GM04503 (cell line): ENCODE measurements at places on chromosomes 11 and 22.

DNA sequence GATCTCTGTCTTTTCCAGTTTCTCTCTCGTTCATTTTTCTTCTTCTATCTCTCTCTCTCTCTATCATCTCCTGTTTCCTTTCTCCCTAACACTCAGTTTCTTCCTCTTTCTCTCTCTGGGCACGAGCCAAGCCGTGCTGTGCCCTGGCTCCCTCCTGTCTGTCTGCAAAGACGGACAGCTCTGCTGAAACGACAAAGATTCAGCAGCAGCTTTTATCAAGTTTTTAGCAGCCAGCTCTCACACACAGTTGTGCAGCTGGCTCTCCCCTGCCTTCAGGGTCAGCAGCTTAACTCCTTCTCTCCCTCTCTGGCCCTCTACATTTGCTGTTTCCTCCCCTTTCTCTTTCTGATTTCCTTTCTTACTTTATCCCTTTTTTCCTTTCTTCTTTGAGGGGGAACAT, 352.0 kb upstream of the MPPED2 start:
- no peak for DNase-seq

GRCh38 chr11:26696330-26696729, 25.5 kb downstream of the SLC5A12 start:
- no peak for DNase-seq

- no peak for DNase-seq
These were observed 20.7 kb upstream of the IZUMO1R start for GRCh38 chr11:94283678-94284077.

GRCh38 chr22:48475661-48476345, 1351.9 kb downstream of the BRD1 start:
- no peak for DNase-seq

GRCh38 chr11:66100272-66101065, 30.4 kb downstream of the PACS1 start:
- DNase-seq = no peak

GRCh38 chr22:30782613-30783012, 87.9 kb downstream of the OSBP2 start:
- no peak for DNase-seq

GRCh38 chr11:15544353-15544752, 429.6 kb downstream of the INSC start:
- no peak for DNase-seq

- no peak for DNase-seq
These were observed 565.9 kb downstream of the ETS1 start for GRCh38 chr11:128021349-128022006.

- peak; percentile 27 for DNase-seq
These were observed 6.4 kb upstream of the ARFGAP3 start for GRCh38 chr22:42863349-42863961.

GRCh38 chr11:72100462-72100861, 2.6 kb downstream of the LAMTOR1 start:
- no peak for DNase-seq

DNA sequence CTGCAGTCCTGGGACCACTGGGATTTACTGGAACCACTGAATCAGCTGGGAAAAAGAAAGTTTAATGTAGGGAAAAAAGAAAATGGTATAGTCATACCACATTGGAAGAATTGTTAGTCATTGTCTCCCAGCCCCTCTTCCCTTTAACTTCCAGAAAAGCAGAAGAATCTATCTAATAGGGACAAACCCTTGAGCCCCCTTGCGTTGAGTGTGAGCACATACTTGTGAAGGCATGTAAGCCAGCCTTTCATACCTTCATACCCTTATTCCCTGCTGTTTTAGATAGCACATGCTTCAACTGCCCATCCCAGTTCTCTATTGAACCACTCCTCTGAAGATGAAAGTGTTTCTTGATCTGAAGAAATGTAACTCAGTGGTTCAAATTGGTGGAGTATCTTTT, 6.6 kb downstream of the TREH start:
- DNase-seq = no peak

- DNase-seq = no peak
These were observed 49.7 kb downstream of the CCDC34 start for GRCh38 chr11:27313157-27313821.

GRCh38 chr22:49723478-49724029, 104.1 kb downstream of the BRD1 start:
- DNase-seq = no peak

- DNase-seq = no peak
These were observed 1.4 kb downstream of the TMEM109 start for GRCh38 chr11:60915248-60915914.

- peak; percentile 27 for DNase-seq
These were observed 115.1 kb downstream of the DCDC1 start for GRCh38 chr11:31254415-31254814.

GRCh38 chr11:128152796-128153696, 434.3 kb downstream of the ETS1 start:
- DNase-seq = no peak

- no peak for DNase-seq
These were observed 10.5 kb upstream of the ZBTB16 start for GRCh38 chr11:114049050-114049449.

- DNase-seq = no peak
These were observed 86.4 kb downstream of the CDKN1C start for GRCh38 chr11:2798951-2799761.

DNA sequence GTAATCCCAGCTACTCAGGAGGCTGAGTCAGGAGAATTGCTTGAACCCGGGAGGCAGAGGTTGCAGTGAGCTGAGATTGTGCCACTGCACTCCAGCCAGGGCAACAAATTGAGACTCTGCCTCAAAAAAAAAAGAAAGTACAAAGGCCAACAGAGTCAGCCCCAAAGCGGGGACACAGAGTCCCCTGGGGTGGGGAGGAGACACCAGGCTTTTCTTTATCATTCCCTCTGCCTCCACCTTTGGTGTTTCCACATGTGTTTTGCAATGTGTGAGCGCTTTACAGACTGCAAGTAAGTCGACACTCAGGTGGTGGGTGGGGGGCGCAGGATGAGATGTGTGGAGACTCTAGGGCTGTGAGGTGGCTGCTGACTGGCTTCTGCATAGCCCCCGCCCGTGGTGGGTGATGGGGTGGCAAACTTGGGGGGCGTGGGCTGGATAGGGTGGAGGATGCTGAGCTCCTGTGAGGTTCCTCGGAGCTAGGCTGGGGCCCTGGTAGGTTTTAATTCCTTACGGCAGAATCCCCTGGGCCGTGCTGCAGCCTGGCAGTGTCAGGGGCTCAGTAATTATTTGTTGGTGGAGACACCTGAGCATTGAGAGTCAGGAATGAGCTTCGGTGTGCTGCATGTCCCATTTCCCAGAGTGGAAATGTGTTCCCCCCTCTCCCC, 177.2 kb downstream of the CTTN start:
- DNase-seq = no peak

DNA sequence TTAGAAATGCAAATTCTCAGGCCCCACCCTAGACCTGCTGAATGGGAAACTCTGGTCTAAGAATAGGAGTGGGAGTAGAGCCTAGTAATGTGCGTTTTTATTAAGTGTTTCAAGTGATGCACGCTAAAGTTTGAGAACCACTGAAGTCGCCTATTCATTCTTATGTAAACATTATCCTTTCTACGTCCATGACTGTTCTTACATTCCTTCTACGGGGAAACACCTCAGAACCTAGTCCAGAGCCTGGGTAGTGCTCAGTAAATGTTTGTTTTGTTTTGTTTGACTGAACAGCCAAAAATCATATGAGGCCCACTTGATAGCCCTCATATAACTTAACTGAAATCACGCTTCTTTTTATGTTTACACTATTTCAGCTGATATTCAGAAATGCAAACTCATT, 29.8 kb downstream of the VSIG10L2 start:
- DNase-seq = no peak

DNA sequence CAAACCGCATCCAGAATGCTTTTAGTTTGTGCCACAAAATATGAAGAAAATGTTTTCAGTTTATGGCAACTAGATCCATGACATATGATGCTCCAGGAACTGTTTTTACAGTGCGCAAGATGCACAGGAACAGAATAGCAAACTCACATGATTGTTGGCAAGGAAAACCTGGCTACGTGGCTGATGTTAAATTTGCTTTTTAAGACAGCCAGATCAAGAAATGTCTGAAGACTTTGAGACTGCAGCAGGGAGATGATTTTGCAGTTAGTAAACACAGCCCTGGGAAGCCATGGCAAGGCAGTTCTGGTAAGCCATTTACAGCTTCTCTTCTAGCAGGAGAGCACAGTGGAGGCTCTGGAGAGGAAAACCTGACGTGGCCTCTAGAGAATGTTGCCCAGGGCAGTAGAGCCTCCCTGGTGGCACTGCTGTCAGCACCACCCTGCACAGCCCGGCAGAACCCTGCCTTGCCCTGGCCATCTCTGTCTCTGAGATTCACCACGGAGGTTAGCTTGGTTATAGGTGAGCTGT, 69.8 kb upstream of the TNRC6B start:
- DNase-seq = peak; percentile 40

DNA sequence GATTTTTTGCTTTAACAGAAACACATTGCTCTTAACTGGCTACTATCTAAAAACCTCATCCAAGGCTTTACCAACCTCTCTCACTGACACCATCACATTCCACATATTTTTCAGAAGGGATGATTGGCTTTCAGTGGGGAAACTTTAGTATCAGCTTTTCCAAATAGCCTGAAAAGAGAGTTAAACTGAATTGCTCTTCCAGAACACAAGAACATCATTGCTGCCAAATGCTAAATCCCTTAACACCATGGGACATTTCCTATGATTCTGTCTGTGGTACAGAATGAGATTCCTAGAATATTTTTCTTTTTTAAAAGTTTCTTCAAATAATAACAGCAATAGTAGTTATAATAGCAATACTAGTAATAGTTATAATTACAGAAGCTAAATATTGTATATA, 45.4 kb downstream of the SOX6 start:
- no peak for DNase-seq

- no peak for DNase-seq
These were observed 509 bp downstream of the LAMTOR1 start for GRCh38 chr11:72102631-72102945.

GRCh38 chr11:96652516-96652915, 262.7 kb downstream of the JRKL start:
- no peak for DNase-seq

DNA sequence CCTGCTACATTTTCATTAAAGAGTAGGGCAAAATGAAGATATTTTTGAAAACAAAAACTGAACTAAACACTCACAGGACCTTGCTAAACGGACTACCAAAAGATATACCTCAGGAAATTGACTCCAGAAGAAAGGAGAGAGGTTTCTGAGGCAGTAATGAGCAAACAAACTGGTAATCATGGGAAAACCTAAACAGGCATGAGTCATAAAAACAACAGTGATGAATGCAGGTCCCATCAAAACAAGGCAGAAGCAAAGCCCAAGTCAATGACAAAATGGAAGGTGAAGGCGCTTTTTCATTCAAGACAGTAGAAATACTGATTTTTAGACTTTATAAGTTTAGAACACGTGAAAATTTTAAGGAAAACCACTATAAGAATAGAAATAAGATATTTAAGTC, 104.5 kb downstream of the EFCAB6 start:
- DNase-seq = no peak

GRCh38 chr11:130070846-130071200, 1.1 kb downstream of the APLP2 start:
- DNase-seq = no peak

DNA sequence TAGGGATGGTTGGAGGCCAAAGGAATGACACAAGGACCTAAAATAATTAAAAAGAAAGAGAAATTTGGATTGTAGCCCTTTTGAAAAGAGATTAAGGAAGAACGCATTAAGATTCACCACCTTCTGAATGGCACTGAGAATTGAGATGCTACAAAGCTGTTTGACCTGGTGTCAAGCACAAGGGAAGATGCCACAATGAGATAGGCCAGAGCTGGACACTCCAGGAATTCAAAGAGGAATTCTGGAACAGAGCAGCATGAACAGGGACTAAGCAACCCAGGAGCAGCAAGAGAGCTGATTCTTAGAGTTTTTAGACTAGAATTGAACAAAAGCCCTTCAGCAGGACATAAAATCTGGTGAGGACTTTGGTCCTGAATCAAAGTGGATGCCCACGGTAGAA, 11.6 kb upstream of the CECR2 start:
- no peak for DNase-seq

GRCh38 chr11:68751331-68751856, at the start of gene TESMIN:
Gene TESMIN, minus strand, starts transcription at chr11:68751520. Its CDS starts 860 bp downstream, at chr11:68750660.
- DNase-seq = no peak

- no peak for DNase-seq
These were observed 22.7 kb downstream of the PTDSS2 start for GRCh38 chr11:472816-473215.

DNA sequence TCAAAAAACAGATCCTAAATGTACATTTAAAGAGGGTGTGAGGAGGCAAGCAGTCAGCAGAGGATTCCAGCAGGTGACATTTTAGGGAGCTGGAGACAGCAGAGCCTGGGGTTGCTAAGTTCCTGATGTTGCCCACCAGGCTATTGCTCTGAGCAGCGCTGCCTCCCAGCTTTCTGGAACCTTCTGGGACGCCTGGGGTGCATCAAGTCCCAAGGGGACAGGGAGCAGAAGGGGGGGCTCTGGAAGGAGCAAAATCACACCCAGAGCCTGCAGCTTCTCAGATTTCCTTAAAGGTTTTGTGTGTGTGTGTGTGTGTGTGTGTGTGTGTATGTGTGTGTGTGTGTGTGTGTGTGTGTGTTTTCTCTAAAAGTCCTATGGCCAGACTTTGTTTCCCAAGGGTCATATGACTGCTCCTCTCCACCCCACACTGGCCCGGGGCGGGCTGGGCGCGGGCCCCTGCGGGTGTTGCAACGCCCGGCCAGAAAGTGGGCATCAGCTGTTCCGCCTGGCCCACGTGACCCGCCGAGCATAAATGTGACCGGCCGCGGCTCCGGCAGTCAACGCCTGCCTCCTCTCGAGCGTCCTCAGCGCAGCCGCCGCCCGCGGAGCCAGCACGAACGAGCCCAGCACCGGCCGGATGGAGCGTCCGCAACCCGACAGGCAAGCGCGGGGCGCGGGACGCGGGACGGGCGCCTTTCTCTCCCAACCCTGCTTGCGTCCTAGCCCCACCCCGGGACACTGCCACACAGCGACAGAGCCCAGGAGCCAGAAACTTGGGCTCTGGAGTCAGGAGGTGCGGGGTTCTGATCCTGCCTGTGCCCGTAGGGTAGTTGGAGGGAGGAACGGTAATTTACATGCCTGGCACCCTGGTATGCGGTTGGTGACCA, at the start of gene HMOX1:
Gene HMOX1 (plus strand): TSS at position 560 of the 887 bp plus-strand sequence. CDS start 78 bp downstream, at position 638.
- peak; percentile 69 for DNase-seq

- no peak for DNase-seq
These were observed 31.7 kb downstream of the FAM181B start for GRCh38 chr11:82701847-82702520.

DNA sequence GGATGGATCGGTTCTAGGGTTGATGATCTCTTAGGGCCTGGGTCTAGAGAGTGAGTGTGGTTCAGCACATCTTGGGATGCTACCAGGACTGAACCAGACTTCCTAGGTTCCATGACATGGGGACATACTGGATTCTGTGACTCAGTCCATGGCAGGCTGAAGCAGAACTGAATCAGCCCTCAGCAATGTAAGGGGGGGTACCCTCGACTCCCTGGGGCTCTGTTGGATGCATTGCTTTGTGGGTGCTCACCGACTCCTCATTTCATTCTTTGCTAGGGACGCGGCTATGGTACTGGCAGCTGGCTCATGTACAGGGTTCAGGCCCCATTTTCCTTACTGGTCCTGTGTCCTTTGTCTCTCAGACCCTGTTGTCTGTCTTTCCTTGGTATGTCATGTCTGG, 733 bp upstream of the GRAMD1B start:
- peak; percentile 77 for DNase-seq

GRCh38 chr11:28596816-28597215, 488.6 kb downstream of the METTL15 start:
- DNase-seq = no peak
